MCF 10A (cell line): ENCODE measurements at places on chromosomes 12 and 14.

DNA sequence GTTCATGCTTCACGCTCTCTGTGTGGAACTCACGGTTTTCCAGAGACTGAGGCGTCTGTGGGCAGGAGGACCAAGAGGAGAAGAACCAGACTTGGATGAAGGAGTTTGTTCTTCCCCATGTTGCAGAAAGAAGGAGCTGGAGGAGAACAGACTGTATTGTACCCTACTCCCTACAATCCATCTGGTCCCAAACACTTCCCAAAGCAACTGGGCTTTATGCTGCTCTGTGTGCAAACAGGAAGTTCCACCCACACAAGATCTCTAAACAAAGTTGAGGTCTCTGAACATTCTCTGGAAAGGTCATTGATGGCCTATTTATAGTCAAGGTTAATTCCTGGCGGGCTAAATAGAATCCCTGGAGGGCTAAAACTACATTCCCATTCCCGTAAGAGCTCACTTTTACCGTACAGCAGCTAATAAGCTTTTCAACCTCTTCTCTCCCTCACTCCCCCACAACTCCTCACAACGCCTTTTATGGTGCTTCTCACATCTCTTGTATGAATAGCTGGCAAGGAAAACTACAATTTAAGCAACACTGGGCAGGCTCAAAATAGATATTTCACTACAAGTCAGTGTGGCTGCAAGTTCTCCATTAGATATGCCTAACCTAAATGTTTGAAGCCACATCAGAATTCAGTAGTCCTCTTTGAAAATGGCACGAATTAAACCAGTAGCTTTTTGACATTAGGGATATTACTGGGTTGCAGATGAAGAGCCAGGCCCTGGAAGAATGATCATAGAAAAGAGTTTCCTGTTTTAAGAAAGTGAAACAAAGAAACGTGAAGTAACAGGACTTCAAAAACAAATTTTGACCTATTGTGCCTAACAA lies at the start of gene A2M:
Gene A2M (minus strand): TSS at position 189 of the 829 bp plus-strand sequence. CDS start 70 bp downstream, at position 119.
- no peak for DNase-seq

- DNase-seq = no peak
Observed at GRCh38 chr12:89494411-89495231, 30.0 kb downstream of the GALNT4 start.

- no peak for DNase-seq
Observed at GRCh38 chr14:87111126-87111525, 881.9 kb downstream of the GALC start.

DNA sequence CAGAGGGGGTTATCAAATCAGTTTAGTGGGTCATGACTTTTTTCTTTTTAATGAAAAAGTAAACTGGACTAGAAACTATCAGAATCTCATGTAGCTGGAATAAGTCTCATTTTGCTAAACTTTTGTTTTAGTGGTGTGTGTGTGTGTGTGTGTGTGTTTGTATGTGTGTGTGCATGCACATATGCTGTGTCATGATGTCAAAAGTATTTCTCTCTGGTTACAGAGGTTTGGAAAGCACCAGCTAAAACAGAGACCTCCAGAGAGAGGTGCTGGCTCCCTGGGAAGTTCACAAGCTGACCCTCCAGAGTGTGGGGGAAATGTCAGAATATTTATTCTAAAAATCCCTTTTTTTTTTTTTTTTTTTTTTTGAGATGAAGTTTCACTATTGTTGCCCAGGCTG lies 114.7 kb downstream of the LGMN start:
- DNase-seq = no peak

DNA sequence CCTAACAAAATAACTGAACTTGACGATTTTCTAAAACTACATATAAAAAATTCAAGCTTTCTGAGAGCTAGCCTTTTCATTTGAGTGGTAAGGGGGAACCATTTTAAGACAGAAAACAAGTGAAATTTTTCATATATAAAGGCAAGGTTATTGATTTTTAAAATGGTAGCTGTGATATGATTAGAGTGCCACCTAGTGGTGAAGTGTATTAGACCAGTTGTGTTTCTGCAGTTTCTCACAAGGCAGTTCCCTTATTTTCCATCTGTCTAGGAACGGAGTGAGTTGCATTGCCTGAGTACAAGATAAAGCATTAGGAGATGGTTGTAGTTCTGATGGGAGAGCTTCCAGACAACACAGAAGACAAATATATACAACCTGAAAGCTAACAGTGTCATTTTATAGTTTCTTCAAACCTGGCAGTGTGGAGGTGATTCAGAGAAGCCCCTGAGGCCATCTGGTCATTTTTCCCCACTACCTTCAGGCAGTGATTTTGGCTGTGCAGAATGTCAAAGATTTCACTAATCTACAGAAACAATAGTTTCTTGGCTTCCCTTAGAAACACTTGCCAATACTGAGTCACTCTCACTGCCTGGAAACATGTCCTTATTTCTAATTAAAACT lies 180.8 kb downstream of the C12orf50 start:
- DNase-seq = peak; percentile 70

GRCh38 chr12:3527181-3527580 lies 36.2 kb downstream of the PRMT8 start:
- peak; percentile 83 for DNase-seq

- DNase-seq = no peak
Observed at GRCh38 chr12:9361879-9362326, 153.7 kb upstream of the PZP start.

GRCh38 chr12:69157023-69157655 lies 82.2 kb upstream of the CPSF6 start:
- DNase-seq = peak; percentile 71

- no peak for DNase-seq
Observed at GRCh38 chr14:75344411-75344810, 65.8 kb downstream of the FOS start.

- DNase-seq = peak; percentile 38
Observed at GRCh38 chr12:58416236-58416635, 474.9 kb downstream of the ATP23 start.

GRCh38 chr12:57852200-57852599 lies 5.7 kb upstream of the CTDSP2 start:
- no peak for DNase-seq
